Skeletal muscle tissue (tissue), 5 donors: ENCODE measurements at places on chromosomes 2 and 18. TPM values are rescaled to one million over a fixed set of nuclear protein-coding genes. Genes with fewer than 3 reads are reported as not detected.

UCN gene
- total RNA-seq: 1.0 TPM

ABHD3 gene
- total RNA-seq: 11.5 TPM

C1QL2 gene
- total RNA-seq: not detected

CRYGD gene
- total RNA-seq: not detected

KLHL41 gene
- total RNA-seq: 2,637 TPM

UGT1A3 gene
- total RNA-seq: not detected

ADD2 gene
- 2.6 TPM for total RNA-seq

IL1A gene
- total RNA-seq: not detected

TMEM247 gene
- total RNA-seq: not detected

GPAT2 gene
- total RNA-seq: 7.8 TPM
